Esophagus squamous epithelium (tissue), 5 donors: ENCODE measurements at places on chromosomes 5 and 9.

DNA sequence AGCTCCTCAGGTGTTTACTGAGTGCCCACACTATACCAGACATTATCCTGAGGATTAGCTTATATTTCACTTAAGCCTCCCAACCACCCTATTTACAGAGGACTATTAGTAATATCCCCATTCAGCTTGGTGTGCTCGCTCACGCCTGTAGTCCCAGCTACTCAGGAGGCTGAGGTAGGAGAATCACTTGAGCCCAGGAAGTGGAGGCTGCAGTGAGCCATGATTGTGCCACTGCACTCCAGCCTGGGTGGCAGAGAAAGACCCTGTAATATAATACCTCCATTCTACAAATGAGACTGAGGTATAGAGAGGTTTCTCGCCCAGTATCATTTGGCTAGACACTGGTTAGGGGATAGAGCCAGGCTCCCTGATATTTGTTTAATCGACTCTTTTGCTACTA, 18.0 kb upstream of the MATR3 start:
- no peak for DNase-seq

- peak; percentile 22 for DNase-seq
Measured at GRCh38 chr5:136080483-136081216, 51.9 kb downstream of the TGFBI start.

GRCh38 chr5:166027582-166027981, 2263.9 kb upstream of the WWC1 start:
- no peak for DNase-seq

GRCh38 chr9:7456793-7457530, 342.6 kb downstream of the DMAC1 start:
- no peak for DNase-seq

GRCh38 chr9:12425878-12426864, 267.0 kb upstream of the TYRP1 start:
- DNase-seq = no peak
